ENCODE measurements at places on chromosomes 12 and 14.

GRCh38 chr12:110373425-110373824 lies 30.1 kb downstream of the ANAPC7 start:
- DNase-seq, result no peak

GRCh38 chr14:100313464-100314230 lies 7.4 kb upstream of the SLC25A29 start:
- DNase-seq, result no peak

- no peak for DNase-seq
Observed at GRCh38 chr12:102454808-102455760, 25.3 kb downstream of the IGF1 start.

GRCh38 chr12:9869307-9870161 lies at the start of gene CLEC2B:
Gene CLEC2B, minus strand, starts transcription at chr12:9869354.
- peak; percentile 55 for DNase-seq

Measured in kidney tubule cell (primary cell).